ENCODE measurements at places on chromosomes 2 and 18. TPM values are rescaled to one million over a fixed set of nuclear protein-coding genes. Genes with fewer than 3 reads are reported as not detected.

- DNase-seq, result no peak
These were observed 40.5 kb upstream of the BMP10 start for GRCh38 chr2:68911709-68912108.

- DNase-seq, result no peak
These were observed 54.7 kb downstream of the ATL2 start for GRCh38 chr2:38322224-38322914.

DES gene
- polyA plus RNA-seq, result not detected

FAM136A gene
- 33.2 TPM for polyA plus RNA-seq

TMEM37 gene
- 4.2 TPM for polyA plus RNA-seq

CNTNAP5 gene
- not detected for polyA plus RNA-seq

LOXHD1 gene
- not detected for polyA plus RNA-seq

- no peak for DNase-seq
These were observed 347.1 kb upstream of the FAM98A start for GRCh38 chr2:33946193-33946592.

GNLY gene
- 11.1 TPM for polyA plus RNA-seq

DNA sequence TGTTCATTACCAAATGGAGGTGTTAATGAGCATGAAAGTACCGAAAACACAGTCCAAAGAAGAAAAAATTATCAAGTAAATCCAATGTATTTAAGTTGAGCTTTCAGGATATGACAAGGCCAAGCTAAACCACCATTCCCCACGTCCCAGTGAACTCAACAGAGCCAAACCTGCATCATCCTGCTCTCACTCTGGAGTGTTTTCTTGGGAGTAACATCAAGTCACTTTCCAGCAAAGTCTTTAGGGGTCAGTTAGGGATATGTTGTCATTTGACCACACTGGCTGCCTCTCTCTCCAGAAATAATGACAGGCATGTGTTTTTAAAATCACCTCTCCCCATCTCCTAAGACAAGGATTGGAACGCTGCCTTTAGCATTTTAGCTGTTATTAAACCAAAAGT is 140.5 kb downstream of the SRBD1 start:
- DNase-seq, result no peak

DNA sequence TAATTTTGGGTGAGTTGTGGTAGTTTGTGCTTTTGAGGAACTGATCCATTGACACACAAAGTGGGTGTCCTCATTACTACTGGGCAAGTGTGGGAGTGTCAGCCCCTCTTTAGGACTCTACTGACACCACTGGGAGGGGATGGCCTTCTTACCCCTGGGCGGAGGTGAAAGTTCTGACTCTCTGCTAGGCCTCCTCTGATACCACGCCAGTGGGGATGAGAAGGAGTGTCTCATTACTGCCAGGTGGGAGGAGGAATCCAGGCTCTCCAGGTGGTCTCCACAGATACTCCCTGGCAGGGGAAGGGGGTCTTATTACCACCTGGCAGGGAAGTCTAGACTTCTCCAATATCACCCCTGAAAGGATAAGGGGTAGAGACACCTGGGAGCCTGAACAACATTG is 9.1 kb downstream of the LCLAT1 start:
- DNase-seq, result no peak

SLC23A3 gene
- not detected for polyA plus RNA-seq

DNA sequence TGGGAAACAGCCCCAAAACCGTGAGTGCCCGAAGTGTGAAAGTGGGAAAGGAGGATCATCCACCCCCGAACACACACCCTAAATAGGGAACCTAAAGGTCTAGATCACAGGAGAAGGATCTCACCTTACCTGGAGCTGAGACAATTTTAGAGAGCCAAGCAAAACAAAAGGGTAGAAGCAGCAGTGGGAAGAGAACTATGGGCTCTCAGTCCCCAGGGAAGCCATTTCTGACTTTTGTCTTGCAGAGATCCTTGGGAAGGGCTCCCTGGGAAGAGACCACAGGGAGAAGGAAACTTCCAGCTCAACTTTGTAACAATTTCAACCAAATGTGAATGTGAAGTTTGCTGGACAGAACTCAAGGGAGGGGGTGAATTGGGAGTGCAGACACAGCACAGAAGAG is 110.6 kb downstream of the WDPCP start:
- no peak for DNase-seq

IL18RAP gene
- polyA plus RNA-seq, result not detected
